Fibroblast of the conjunctiva (primary cell): ENCODE measurements at places on chromosomes 3 and 15.

GRCh38 chr15:90729261-90729660 lies 12.1 kb downstream of the BLM start:
- no peak for DNase-seq

GRCh38 chr15:73053398-73053723 lies 1.1 kb downstream of the NEO1 start:
- no peak for DNase-seq

GRCh38 chr15:73947651-73948050 lies 21.4 kb downstream of the LOXL1 start:
- DNase-seq, result no peak

DNA sequence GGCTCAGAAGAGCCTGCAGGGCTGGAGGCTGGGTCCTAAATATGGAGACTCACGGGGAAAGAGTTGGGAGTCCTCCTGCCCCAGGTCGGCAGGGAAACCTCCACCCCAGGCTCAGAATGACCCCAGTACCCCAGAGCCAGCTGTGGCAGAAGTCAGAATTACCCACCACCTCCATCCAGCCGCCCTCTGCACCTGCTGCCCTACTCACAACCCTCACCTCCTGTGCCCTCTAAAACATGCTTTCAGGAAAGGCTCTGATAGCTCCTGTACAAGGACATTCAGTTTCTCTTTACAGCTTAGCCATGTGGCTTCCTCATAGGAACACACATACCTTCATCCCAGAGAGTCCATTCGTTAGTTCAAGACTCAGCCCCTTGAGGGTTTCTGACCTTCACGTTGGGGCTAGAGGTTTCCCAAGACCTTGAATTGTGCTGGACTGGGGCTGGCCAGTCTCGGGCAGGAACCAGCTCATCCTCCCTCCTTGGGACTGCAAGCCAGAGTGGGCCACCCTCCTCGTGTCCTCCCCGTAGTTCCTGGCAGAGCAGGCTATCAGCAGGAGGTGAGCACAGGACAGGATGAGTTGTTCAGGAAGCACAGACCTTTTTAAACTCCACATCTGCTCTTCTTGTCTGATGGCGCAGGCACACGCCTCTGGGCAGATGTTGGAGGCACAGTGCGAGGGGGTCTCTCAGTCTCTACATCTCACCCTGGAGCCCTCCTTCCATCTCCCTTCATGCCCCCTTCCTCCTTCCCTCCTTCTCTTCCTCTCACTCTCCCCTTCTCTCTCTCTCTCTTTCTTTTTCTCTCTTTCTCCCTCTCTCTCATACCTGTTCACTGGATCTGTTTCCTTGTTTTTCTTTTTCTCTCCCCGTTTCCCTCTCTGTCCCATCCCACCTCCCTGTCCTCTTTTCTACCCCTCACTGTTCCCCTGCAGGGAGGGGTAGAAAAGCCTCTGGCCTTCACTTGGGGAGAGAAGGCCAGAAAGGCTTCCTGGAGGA lies 55.9 kb upstream of the NR2C2 start:
- DNase-seq, result no peak
